Cardiac atrium fibroblast (primary cell): ENCODE measurements at places on chromosomes 1 and 21. TPM values are rescaled to one million over a fixed set of nuclear protein-coding genes. Genes with fewer than 3 reads are reported as not detected.

SIM2 gene
- not detected in 2 replicates for total RNA-seq

ABCA4 gene
- total RNA-seq = 0.18 and 0.97 TPM in 2 replicates

HSD3B1 gene
- not detected in 2 replicates for total RNA-seq

C1orf210 gene
- not detected in 2 replicates for total RNA-seq

OLIG2 gene
- total RNA-seq = not detected in 2 replicates

TPTE gene
- not detected in 2 replicates for total RNA-seq

CYP4X1 gene
- total RNA-seq = 9.0 and 16.0 TPM in 2 replicates

OVAAL gene
- not detected in 2 replicates for total RNA-seq
